ENCODE measurements at places on chromosomes 6 and 20.

DNA sequence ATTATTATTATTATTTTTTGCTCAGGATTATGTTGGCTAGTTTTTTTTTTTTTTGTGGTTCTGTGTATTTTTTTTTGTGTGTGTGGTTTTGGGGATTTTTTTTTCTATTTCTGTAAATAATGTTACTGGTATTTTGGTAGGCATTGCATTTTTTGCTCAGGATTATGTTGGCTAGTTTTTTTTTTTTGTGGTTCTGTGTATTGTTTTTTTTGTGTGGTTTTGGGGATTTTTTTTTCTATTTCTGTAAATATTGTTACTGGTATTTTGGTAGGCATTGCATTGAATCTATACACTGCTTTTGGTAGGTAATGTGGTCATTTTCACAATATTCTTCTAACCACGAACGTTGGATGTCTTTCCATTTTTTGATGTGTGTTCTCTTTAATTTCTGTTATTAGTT, 17.4 kb downstream of the PHF3 start:
- no peak for DNase-seq

GRCh38 chr6:2611092-2611491, 139.6 kb downstream of the MYLK4 start:
- DNase-seq: no peak

GRCh38 chr6:84763886-84764331, 489 bp downstream of the TBX18 start:
- DNase-seq: no peak

DNA sequence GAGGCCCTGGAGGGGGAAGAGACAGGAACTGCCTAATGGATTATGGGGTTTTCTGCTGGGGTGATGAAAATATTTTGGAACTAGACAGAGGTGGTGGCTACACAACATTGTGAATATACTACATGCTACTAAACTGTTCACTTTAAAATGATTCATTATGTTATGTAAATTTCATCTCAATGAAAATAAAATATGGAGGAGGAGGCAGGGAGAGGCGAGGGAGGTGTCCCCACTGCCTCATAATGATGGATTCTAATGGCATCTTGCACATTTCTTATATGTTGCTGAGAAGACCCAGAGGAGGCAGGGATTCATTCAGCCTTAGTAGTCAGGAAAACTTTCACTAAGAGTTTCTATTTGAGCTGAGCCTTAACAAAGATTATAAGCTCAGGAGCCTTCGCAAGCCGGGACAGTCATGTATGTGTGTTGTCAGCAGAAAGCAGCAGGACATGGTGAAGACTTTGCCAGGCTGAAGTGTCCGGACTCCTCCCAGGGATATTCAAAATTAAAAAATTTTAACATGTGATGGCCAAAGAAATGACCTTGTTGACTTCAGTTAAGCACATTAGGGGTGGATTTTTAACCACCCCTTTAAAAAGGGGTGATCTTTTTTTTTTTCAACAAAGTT, 158.6 kb upstream of the PCSK2 start:
- DNase-seq: no peak

- DNase-seq: no peak
These were observed 644.3 kb upstream of the AGPAT4 start for GRCh38 chr6:161918109-161918531.

- DNase-seq: no peak
These were observed 34.7 kb downstream of the CD24 start for GRCh38 chr6:106939848-106940247.

DNA sequence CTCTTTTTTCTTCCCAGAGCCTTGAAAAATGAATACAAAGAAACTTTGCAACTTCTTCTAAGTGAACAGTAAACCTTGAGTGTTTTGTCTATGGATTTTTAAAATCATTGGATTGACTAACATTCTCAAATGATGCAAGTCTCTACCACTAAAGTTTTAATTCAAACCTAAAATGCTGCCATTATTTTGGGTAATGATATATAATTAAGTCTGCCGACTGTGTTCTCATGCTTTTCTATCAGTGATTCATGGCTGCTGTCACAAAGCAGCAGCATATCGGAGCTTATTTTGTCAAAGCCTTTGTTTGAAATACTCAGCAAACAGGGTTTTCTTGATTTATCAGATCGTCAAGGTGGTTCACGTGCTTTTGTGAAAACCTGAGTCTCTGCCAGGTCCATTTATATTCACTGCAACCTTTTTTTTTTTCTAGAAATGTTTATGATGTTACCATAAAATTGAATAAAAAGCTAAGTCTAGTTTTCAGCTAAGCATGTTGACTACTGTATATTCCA, 96.3 kb downstream of the GJA1 start:
- no peak for DNase-seq

DNA sequence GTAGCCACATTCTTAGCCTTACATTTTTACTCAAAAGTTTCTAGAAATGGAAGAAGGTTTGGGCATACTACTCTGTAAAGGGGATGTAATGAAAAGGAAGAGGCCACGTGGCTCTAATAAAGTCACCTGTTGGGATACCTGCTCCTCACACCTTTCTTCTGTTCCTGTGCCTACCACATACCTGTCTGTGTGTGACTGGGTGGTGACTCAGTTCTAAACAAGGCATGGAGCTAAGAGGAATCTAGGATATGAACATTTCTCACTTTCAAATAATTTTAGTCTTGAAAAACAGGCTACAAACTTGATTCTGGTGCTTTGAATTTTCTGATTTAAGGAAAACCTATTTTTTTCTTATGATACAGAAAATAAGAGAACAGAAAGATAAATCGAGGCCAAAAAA, 363.6 kb downstream of the RFPL4B start:
- no peak for DNase-seq

GRCh38 chr6:164294047-164294784, 879.7 kb downstream of the QKI start:
- DNase-seq: no peak

- DNase-seq: no peak
These were observed 13.2 kb upstream of the PARD6B start for GRCh38 chr20:50717974-50718761.

DNA sequence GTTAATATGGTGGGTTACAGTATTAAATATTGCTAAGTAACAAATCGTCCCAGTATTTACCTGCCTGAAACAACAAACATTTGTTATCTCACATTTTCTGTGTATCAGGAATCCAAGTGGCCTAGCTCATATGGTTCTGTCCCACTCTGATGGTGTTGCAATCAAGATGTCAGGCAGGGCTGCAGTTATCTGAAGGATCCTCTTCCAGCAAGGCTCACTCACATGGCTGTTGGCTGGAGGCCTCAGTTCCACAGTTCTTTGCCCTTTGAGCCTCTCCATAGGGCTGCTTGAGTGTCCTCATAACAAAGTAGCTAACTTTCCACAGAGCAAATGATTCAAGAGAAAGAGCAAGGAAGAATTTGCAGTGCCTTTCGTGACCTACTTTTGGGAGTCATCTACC, 17.7 kb downstream of the RAB22A start:
- DNase-seq: no peak

GRCh38 chr20:47527004-47527800, 25.5 kb downstream of the NCOA3 start:
- no peak for DNase-seq

GRCh38 chr20:32820698-32821377, 1.1 kb downstream of the MAPRE1 start:
- DNase-seq: no peak

DNA sequence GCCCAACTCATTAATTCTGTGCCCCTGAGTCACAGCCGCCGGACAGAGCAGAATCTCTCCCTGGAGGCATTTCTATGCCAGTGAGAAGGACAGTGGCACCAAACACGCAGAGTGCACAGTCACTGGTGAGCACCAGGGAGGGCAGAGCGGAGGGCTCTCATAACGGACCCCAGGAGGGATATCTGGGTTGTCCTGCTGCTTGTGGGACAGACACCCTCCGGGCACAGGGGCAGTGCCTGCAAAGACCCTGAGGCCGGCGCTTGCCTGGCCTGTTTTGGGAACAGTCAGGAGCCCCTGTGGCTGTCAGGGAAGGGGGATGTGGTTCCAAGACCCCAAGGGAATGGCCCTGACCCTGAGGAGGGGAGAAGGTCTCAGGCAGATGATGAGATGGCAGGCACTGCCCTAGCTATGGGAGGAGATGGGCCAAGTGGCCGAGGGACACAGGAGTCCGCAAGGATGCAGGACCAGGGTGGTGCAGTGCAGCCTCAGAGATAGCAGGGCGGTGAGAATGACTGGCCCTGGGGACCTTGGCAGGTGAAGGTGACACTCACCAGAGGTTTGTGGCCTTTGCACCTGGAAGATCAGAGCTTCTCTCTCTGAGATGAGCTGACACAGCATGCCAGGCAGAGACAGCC, 270.8 kb downstream of the SMOC2 start:
- DNase-seq: no peak

GRCh38 chr6:42928986-42929820, at the start of gene CNPY3:
Gene CNPY3 (plus strand): TSS chr6:42929480. CDS start chr6:42929571, 91 bp downstream.
- peak; percentile 96 for DNase-seq

GRCh38 chr20:3101737-3102574, 17.4 kb upstream of the AVP start:
- DNase-seq: no peak

- DNase-seq: no peak
These were observed 1.8 kb downstream of the RBCK1 start for GRCh38 chr20:409697-410559.

DNA sequence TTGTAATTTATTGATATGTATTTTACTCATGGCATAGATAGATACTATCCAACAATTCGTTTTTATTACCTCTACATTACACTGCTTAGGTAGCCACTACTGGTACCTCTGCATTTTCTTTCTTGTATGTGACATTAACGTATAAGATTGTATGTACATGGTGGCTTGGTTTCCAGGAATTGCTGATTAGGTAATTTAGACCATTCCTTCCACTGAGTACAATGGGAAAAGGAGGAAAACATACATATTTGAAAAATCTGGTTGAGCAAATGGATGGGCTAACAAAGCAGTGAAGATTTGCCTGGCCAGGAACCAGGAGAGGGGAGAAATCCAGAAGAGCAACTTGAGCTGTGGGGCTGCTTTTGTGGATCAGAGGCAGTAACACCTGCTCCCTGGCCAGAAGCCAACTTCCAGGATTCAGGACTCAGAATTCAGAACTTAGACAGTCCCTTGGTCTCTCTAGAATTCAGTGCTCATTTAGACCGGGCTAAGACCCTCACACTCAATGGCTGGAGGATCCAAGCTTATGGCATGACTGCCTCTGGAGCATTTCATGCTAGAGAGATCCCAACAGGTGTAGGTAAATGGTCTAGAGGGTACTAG, 17.9 kb upstream of the MICB start:
- DNase-seq: no peak

Data from CMK (cell line).